ENCODE measurements at places on chromosomes 12 and 14. TPM values are rescaled to one million over a fixed set of nuclear protein-coding genes. Genes with fewer than 3 reads are reported as not detected.

GRCh38 chr12:91098941-91099340 lies 12.4 kb downstream of the LUM start:
- no peak for DNase-seq

Gene ALDH2
- 0.02 TPM for polyA plus RNA-seq

DNA sequence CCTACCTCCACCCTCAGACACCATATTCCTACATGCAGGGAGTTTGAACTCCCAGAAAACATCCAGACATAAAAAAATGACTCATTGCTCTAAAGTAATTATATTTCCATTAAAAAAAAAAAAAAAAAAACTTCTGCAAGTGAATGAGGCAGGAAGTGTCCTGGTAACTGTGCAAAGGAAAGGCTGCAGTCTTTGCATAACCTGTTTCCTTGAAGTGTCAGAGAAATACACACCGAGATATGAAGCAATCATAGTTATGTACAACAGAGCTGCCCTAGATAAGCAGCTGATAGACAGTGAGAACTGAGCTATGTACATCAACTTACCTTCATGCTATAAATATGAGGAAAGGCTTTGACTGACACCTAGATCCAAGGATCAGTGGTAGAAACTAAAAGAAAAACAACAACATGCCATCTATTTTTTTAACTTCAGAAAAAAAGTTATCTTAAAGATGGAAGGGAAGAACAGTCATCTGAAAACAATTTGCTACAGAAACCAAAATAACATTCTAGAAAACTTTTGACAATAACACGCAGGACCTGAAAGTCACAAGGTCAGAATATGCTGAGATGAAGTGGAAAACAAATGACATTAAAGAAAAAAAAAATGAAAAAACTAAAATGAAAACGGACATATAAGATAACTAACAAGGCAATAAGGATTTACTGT lies 263.2 kb downstream of the SEC23A start:
- no peak for DNase-seq

DNA sequence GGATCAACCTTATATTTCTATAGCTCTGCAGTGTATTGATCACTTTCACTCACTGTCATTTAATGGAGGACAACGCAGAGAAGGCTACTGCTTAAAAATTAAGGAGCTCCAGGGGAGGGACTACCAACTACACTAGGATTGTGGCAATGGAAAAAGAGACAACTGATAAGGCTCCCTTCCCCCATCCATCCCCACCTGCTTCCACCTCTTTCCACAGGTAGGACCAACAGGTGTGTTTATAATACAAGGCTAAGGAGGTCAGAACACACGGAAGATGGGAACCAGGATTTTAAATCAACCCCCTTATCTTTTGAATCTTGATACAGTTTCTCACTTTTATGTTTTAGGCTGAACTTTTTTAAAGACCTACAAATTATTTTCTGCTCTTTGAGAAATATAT lies 90.8 kb downstream of the STAB2 start:
- no peak for DNase-seq

DNA sequence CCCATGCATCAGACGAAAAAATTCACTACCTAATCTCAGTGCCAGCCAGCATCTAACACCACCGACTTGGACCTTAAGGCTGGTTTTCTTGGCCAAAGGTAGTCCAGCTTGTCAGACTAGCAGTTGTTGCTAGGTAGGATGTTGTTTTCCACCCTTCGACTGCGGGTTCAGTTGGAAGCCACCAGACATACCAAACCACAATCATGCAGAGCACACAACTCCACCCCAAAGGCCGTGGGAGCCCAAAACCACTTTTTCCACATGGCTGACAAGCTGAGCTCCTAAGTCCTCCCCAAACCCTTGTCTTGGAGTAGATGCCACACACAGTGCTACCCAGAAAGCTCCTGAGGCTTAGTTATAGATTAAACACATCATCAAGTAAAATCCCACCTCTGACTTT lies 46.8 kb downstream of the LRIG3 start:
- DNase-seq = no peak

Gene DDX47
- 67.5 TPM for polyA plus RNA-seq

Gene NCKAP5L
- polyA plus RNA-seq = 0.39 TPM

- DNase-seq = no peak
Observed at GRCh38 chr12:56413392-56413791, 35.8 kb downstream of the TIMELESS start.

DNA sequence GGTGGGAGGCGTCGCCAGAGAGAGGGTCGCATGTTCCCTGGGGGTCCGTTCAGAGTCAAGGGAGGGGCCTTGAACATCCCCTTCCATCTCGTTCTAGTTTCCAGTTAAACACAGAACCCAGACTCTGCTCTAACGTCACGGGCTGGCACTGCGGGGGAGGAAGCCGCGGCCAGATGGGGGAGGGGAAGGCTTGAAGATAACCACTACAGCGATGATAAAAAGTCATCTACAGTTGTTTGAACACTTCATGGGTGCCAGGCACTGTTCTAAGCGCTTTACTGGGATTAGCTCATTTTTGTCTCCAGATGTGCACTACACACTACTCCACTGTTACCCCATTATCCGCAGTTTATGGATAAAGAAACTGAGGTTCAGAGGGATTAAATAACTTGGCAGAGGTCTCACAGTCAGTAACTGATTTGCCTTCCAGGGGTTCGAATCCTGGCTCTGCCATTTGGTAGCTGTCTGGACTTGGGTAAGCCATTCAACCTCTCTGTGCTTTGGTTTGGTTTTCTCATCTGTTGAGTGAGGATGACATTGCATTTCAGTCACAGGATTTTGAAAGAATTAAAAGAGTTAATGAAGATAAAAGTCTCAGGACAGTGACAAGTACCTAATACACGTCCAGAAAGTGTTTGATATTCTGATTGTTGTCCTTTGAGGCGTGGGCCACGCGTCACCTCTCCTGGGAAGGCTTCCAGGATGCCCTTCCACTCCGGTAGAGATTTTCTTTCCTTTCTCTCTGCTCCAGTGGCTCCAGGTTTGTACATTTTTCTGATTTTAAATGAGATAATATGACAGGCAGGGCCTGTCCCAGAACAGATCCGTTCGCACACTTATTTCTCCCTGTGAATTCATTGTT lies 798 bp upstream of the RASAL1 start:
- peak; percentile 72 for DNase-seq

DNA sequence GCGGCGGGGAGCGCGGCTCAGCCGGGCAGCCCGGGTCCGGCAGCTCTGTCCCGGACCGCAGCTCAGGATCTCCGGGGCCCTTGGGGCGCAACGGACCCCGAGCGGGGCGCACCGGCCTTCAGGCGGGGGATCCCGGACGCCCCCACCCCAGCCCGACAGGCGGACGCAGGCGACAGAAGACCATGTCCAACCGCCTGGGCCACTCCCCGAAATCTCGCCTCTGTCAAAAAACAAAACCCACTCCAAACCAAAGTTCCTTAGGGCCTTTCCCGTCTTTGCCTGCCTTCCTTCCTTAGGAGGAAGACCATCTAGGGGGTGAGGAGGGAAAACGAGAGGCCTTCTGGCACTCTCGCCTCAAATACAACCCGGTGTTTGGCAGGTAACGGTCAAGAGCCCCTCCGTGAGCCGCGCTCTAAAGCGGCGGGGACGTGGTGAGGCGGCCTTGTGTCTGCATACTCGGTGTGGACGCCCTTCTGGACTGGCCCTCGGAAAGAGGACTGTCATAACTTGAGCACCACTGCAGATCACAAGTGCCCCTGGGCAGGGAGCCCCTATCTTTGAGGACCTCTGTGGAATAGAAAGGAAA lies 604 bp downstream of the HCFC2 start:
- DNase-seq = no peak

Gene EXD2
- polyA plus RNA-seq = 7.2 TPM

Gene NGB
- polyA plus RNA-seq = not detected

DNA sequence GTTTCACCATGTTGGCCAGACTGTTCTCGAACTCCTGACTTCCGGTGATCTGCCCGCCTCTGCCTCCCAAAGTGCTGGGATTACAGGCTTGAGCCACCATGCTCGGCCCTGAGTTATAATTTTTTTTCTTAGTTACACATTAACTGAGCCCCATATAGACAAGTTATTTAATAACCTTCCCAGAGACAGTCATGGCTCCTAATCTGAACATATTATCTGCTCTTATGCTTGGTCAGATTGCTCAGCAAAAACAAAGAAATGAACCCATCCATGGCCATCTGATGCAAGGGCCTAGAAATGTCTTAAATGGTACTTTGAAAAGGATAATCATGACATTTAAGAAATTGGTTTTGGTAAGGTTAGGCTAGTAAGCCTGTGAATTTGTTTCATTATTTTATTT lies 13.0 kb downstream of the SAMD15 start:
- DNase-seq = no peak

GRCh38 chr12:3885277-3886094 lies 12.3 kb upstream of the PARP11 start:
- DNase-seq = peak; percentile 74

GRCh38 chr12:12474931-12475795 lies 87.5 kb downstream of the DUSP16 start:
- peak; percentile 51 for DNase-seq

Gene PAWR
- 0.20 TPM for polyA plus RNA-seq

- no peak for DNase-seq
Observed at GRCh38 chr14:89399594-89400068, 17.4 kb downstream of the FOXN3 start.

DNA sequence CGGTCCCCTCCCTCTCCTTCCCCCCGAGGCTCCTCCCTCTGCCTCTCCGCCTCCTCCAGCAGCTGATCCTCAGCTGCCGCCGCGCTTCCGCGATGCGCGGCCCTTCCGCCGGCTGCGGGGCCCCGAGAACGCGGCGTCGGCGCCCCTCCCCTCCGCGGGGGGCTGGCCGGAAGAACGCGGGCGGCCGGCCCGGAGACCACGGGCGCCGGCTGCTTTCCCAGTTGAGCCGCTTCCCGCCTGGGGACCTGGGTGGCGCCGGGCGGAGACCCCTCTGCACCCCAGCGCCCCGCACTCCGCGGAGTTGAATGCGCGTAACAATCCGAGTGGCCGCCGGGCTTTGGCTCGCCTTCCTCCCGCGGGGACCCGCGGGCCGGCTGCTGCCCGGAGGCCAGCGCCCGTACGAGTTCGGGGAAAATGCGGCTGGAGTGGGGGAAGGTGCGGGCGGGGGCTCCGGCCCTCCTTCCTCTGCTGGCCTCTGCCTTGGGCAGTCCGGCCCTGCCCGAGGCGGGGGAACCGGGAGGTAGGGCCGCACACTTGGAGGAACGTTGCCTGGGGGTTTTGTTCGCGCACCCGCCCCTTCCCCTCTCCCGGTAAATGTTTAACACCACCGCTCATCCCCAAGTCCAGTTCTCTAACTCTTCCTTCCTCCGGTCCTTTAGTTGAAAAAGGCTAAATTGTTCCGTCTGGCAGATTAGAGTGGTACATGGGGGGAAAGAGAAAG lies 393 bp upstream of the DCAF5 start:
- DNase-seq = peak; percentile 97

DNA sequence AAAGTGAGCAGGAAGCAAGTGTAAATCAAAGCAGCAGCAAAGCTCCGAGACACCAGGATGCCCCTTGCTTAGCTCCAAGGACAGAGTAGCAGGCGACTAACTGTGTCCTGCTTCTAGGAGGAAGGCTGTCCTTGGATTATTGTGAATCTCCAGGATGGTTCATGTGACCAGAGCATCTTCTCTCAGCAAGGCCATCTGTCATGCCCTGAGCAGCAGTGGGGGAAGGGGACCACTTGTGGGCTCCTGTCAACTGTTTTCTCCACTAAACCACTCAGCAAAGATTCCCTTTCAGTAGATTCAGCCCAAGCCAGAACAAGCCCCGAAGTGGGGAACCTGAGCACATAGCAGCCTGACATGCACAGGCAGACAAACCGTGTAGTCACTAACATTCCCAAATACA lies 19.4 kb downstream of the MAP3K9 start:
- no peak for DNase-seq

Gene OR4K1
- polyA plus RNA-seq = not detected

Gene TAS2R30
- not detected for polyA plus RNA-seq

Gene C12orf50
- polyA plus RNA-seq = not detected

DNA sequence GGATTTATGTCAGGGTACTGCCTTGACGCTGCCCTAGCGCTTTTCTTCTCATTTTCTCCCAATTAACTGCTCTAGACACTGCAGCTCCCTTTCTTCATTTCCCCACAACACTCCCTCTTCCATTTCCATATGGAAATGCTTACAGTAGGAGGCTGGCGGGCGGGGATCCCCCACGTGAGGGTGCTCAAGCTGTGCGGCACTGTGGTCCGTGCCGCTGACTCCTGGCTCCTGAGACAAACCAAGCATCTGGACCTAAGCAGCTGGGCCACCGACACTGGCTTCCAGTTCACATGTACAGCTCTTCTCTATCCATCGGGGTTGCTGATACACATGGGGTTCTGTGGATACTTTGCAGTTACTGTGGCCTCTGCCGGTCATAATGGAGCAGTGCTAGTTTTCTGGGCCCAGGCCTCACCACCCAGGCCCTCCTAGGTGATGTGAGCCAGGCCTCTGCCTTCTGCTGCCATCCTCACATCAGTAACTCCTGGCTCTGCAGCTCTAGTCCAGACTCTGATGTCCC lies 20.2 kb downstream of the TCHP start:
- DNase-seq = no peak

- DNase-seq = no peak
Observed at GRCh38 chr12:64682572-64683277, 72.4 kb downstream of the RASSF3 start.

DNA sequence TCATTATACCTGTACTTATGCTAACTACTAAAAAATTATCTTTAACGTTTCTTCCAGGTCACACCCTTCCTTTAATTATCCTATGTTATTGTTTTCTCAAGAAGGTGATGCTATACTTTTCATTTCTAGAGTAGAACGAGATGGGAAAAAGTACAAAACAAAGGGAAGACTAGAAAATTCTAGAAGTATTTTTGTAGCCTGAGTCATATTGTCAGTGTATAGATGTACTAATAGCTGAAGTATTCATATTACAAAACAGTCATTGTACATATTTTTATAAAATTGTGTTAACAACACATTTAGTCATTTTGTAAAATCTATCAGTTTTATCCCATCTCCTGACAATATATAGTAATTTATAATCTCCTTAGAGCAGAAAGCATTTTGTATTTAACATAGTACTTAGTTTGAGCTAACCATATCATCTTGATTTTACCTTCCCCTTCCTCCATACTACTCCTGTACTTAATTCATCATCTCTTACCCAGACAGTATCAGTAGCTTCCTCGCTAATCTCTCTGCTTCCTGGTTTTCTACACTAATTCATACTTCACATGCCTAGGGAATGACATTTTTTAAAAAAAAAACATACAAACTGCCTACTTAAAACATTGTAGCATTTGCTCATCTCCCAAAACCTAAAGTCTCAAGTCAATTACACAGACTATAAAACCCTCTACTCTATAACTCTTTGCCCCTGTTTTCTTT lies 920.9 kb downstream of the RPS29 start:
- no peak for DNase-seq

Gene LAG3
- 6.3 TPM for polyA plus RNA-seq

DNA sequence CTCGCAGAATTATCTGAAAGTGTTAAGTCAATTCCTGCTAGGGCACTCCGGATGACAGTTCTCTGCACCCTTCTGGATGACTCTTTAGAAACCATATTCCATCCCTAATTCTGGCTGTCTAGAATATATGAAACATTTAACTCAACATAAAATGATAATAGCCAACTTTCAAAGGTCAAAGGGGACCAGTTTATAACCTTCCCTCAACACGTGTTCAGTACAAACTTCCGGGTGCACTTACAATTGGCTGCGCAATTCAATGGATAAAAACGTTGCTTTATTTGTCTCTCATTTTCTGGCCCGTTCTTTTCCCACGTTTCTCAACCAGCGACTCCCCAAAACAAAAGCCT lies 1.3 kb downstream of the SBNO1 start:
- DNase-seq = peak; percentile 57

Measured in CD4-positive, CD25-positive, alpha-beta regulatory T cell (primary cell).